Stimulated activated CD4-positive, alpha-beta T cell treated with anti-CD3 and anti-CD28 coated beads, Interleukin-2, amount 100 ng/mL, for 24 hours (primary cell): ENCODE measurements at places on chromosomes 12 and 14.

- DNase-seq, result no peak
Measured at GRCh38 chr12:55659486-55660385, 23.0 kb downstream of the OR10P1 start.

DNA sequence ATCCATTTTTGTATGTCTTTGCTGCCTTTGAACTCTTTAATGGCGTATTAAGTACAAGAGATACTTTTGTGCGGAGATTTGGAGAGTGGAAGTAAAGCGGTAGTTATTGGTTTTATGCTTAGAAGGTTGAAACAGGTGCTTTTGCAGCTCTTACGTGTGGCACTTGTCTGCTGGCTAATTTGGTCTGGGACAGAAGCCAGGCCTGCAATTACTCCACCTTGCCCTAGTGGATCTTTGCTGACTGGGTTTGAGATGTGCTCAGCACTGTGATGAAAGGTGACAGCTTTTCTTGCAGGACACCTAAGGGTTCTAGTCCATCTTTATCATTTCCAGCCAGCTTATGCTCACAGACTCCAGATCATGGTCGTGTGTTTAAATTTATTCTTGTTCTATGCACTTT, 252.5 kb downstream of the RPL10L start:
- DNase-seq, result no peak

DNA sequence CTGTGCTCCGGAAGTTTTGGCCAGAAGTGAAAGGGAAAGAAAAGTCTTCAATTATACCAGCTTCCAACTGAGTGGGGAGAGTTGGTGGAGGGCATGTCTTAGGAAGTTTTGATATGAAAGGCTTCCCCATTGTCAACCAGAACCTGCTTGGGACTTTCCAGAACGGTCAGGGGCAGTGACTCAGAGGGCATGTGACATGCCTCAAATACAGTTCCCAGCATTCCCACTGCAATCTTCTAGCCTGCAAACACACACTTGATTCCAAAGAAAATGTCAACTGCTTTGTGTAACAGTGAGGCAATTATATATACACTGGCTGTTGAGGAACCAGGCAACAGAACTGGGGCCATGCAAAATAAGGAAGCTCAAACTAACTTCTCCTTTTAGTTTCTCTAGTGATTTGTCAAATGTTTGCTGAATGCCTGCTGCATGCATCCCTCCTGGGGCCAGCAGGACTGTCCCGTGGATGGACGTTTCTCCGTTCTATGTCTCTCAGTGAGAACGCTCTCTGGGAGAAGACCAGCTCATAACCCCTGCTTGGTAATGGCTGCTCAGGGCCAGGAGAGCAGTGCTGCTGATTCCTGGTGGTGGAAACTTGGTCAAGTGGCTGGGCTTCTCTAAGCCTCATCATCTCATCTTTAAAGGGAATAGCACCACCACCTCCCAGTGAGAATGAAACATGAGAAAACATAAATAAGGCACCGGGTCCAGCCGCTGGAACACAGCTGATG, 18.3 kb downstream of the SLC25A47 start:
- no peak for DNase-seq

GRCh38 chr12:13627536-13627935, 353.9 kb downstream of the GRIN2B start:
- no peak for DNase-seq

- DNase-seq, result no peak
Measured at GRCh38 chr12:95088379-95088778, 15.0 kb upstream of the NR2C1 start.
